ENCODE measurements at places on chromosomes 7 and 10.

- no peak for DNase-seq
Measured at GRCh38 chr7:38934051-38934450, 25.1 kb upstream of the VPS41 start.

GRCh38 chr7:152904698-152905097, 145.1 kb downstream of the ACTR3B start:
- DNase-seq = no peak

DNA sequence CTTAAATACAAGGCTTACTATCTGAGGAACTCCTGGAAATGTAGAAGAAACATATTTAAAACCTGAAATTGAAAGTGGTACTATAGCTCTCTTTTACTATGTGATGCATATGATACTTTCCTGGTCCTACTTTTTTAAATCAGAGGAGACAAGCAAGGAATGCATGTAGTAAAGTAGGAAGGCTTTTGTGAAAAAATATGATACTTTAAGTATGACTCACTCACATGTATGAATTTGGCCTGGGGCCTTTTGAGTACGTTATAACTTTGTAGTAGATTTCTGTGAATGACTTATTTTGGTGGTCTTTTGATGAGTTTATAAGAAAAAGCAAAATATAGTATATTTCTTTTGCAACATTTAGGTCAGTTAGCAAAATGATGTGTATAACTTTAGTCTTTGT, 53.8 kb downstream of the TAX1BP1 start:
- DNase-seq = peak; percentile 60

- no peak for DNase-seq
Measured at GRCh38 chr7:28853150-28853549, 105.0 kb downstream of the TRIL start.

Data from fibroblast of skin of back (primary cell).